ENCODE measurements at places on chromosomes 2 and 18. TPM values are rescaled to one million over a fixed set of nuclear protein-coding genes. Genes with fewer than 3 reads are reported as not detected.

DNA sequence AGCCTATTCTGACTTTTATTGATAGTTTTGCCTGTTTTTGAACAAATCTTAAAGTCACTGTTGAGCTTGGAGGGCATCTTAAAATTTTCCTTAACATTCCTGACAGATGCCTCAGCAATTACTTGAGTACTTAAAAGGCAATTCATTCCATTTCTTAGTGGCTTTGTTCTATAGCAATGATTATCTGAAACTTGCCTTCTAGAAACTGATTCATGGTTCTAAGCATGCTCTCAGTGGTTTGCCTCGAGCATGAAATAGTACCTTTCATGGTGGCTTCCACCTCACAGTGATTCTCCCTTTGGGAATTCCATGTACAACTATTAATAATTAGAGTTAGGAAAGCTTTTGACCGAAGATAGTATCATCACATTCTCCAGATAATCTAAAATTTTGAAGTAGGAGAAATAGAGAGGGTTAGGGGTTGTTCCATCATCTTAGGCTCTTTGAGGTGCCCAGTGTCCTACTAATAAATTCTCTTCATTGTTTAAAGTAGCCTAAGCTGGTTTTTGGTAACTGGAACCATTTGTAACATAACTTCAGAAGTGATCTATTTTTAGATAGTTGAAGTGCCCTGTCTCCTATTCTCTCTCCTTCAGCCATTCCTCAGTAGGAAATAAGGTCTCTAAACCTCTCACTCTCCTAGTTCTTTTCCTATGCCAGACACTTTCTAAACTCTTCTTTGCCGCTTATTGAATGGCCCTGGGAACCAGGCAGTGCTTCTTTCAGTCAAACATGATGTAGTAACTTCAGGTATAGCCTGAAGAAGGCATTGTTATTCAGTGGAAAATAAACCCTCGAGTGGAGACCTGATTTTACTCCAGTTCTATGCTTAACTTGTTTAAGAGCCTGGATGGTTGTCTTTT lies 156.1 kb downstream of the HAUS1 start:
- DNase-seq = no peak

Gene SLC14A1
- 5.1 TPM for total RNA-seq

- no peak for DNase-seq
Measured at GRCh38 chr2:52260904-52261303, 1229.0 kb upstream of the NRXN1 start.

GRCh38 chr2:181814057-181814491 lies 77.5 kb upstream of the ITPRID2 start:
- peak; percentile 26 for DNase-seq

GRCh38 chr2:54704688-54705605 lies 18.5 kb upstream of the EML6 start:
- DNase-seq = no peak

DNA sequence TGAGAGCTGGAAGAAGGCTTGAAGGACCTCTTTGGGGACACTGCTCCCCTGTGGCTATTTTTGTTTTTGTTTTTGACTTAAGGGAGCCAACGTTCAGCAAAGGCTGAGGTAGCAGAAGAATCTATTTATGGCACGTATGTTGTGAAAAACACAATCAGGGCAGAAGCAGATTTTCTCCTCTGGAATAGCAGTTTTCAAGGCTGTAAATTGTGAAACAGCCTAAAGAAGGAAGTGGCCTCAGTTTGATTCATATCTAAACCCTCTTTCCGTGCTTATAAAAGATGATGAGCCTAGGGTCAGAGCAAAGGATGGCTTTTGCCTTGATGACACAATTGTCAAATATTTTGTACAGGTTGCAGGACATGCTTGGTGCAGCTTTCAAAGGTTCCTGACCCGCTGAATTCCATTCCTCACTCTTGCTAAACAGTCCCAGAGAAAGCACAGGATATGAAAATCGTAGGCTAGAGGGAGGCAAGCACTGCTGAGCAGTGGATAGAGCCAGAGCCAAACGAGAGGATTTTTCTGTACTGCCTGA lies 106.2 kb upstream of the DLX2 start:
- DNase-seq = no peak

DNA sequence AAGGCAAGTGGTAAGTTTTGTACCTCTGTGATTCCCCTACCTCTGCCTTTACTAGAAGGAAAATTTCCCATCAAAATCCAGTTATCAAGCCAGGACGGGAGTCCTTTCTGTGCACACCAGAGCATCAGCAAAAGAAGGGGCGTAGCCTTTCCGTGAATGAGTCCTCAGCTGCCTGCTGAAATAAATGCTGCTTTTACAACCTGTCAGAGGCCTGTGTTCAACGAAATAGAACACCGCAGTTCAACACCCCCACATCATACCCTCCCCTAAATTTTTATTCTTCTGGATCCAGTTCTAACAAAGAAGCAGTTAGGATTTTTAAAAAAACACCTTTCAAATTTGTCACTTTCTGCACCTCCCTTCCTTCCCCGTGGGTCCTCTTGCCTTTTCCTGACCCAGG lies 135.8 kb downstream of the SETBP1 start:
- DNase-seq = no peak

- peak; percentile 33 for DNase-seq
Measured at GRCh38 chr2:24050041-24050979, 769 bp downstream of the FKBP1B start.

GRCh38 chr2:40256649-40257048 lies 195.2 kb downstream of the SLC8A1 start:
- DNase-seq = no peak

DNA sequence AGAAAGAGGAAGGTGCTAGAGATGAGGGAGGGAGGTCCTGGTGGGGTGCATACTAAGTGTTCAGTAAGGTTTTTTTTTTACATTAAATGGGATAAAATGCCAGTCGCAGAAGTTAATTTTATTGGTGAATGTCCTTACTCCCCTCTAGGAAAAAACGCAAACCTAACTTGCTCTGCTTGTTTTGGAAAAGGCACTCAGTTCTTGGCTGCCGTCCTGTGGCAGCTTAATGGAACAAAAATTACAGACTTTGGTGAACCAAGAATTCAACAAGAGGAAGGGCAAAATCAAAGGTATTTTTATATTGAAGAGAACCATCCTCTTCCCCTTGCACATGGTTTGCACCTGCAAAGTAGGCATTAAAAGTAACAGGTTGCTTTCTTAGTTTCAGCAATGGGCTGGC lies 12.7 kb upstream of the IL18R1 start:
- no peak for DNase-seq

Gene KLHL41
- not detected for total RNA-seq

DNA sequence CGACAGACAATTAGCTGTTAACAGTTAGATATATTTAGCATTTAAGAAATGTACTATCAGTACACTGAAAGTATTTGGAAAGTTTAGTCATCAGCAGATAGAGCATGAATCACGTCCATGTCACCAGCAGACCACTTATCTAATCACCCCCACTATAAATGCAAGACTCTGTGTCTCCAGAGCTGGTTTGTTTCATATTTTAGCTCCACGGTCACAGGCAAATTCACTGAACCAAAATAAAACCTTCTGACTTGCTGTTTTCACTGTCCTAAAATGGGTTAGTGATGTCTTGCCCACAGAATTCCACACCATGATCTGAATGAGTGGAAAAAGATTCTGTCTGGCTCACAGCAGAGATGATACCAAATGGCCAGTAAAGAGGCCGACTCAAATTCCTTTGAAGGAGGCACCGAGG lies 64.9 kb downstream of the CDH2 start:
- DNase-seq = peak; percentile 54

Gene SPATA3
- not detected for total RNA-seq

Gene LOXL3
- total RNA-seq = 14.8 TPM

DNA sequence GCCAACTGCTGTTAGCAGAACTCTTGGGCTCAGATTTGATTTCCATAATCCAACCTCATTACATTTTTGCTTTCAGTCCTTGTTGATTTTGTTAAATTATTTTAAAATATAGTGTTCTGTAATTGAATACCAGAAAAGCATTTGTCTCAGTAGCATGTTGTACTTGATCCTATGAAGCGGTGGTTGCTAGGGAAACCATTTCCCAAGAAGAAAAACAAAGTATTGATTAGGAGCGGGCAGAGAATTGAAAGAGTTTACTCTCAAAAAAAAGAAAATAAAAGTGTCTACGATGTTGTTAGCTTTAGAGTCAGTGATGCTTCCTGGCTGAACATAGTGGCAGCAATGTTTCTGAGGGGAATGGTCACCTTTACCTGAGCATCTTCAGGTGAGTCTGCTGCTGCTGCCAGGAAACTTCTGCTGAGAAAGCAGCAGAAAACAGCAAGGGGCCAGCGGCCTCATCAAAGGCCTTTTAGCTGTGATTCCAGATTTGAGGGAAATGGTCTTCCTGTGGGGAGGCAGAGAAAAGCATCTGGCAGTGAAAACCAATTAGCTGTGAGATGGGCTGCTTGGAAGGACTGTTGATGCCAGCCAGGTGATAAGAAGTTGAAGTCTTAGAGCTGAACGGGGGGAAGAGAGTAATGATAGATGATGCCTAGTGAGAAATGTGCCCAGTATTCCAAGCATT lies 37.1 kb downstream of the CRIM1 start:
- no peak for DNase-seq

Gene CLHC1
- total RNA-seq = 6.6 TPM

- no peak for DNase-seq
Measured at GRCh38 chr2:202797944-202798343, 73.6 kb downstream of the ICA1L start.

DNA sequence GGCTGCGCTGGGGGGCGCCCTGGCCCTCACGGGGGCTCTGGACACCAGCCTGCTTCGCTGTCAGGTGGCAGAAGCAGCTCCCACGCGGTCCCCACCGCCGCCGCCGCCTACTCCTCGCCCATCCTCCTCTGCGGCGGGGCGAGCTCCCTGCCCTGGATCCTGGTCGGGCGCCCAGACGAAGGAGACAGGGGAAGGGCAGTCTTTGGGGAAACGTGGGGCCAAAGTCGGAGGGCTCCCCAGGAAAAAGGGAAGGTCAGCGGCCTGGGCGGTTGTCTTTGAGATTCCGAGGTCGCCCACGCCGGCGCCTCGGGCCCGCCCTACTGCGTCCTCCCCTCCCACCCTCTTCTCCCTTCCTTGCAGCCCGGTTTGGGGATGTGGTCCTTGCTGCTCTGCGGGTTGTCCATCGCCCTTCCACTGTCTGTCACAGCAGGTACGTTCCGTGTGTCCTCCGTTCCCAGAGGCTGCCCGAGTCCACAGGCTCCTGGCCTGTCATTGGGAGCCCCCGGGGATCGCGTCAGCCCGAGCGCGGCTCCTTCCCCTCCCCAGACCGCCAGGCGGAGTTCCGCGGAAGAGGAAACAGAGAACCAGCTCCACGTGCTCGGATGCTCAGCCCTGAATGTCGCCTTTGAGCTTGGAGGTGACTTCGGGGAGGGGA lies 800 bp downstream of the IL1RL2 start:
- no peak for DNase-seq

Gene CAPN14
- not detected for total RNA-seq

DNA sequence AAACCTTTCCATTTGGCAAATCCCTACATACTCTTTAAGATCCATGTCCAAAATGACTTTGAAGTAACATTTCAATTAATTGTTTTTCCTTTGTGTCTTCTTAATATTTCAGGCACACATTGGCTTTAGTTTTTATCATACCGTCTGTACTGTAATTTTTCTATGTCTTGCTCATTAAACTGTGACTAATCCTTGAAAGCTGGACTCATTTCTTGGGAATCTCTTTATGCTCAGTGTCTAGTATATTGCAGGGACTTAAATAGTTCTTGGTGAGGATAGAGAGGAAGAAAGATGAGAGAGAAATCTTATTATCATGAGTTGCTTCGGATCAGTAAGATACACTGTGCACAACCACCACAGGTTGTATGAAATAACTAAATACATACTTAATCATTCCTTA lies 448.3 kb upstream of the ST6GAL2 start:
- no peak for DNase-seq

DNA sequence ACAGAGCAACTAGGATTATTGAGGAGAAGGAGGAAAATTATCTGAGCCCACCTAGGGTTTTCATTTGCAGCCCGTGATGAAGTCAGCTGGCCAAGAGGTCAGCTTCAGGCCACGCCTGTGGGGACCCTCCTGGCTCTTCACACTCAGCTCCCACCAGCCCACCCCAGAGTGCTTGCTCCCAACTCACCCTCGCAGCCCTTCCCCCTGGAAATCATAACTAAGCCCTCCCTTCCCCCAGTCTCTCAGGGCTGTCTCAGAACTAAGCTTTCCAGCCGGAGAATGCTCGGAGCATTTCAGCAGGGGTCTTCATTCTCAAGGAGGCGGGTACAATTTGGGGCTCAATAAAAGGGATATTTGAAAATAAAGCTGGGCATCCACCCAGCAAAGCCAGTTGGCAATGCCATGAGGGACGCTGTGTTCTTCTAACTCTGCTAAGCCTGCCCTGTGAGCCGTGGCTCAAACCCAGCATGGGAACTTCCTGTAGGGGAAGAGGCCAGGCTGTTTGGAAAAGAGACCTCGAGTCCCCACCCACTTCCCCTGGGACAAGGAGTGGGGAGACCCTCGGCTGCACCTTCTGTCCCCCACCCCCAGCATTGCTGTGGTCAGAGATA lies 194.9 kb downstream of the CTIF start:
- DNase-seq = no peak

Gene ALLC
- total RNA-seq = not detected

Gene SLC16A14
- total RNA-seq = 0.47 TPM

DNA sequence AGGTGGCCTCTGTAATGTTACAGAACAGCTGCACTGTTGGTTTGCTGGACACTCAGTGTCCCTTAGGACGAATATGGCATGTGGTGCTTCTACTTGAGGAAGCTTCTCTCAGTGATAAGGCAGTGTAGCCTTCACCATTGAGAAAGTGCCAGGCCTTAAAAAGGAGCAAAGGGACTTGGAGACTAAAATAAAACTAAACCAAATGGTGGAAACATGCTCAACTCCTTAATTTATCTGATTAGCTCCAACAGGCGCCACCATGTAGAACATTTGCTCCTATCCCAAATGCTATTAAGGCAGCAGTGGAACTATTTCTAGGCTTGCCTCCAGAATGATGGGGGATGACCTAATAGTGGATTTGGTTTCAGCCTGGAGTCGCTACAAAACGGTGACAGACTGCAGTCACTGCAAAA lies 77.5 kb upstream of the MYL1 start:
- DNase-seq = no peak

- no peak for DNase-seq
Measured at GRCh38 chr2:221095356-221095755, 476.7 kb downstream of the EPHA4 start.

- no peak for DNase-seq
Measured at GRCh38 chr2:82224301-82224940, 1919.9 kb upstream of the LRRTM1 start.

Gene RGPD6
- 30.9 TPM for total RNA-seq

Measured in SJSA1 (cell line).